Mammary epithelial cell (primary cell): ENCODE measurements at places on chromosomes 13 and 19. TPM values are rescaled to one million over a fixed set of nuclear protein-coding genes. Genes with fewer than 3 reads are reported as not detected.

The TGFBR3L gene
- polyA plus RNA-seq = 0.23 TPM

The TNFSF9 gene
- polyA plus RNA-seq = 20.5 TPM

The ZNF730 gene
- polyA plus RNA-seq = 0.03 TPM

The ADM5 gene
- polyA plus RNA-seq = 1.2 TPM

The MADCAM1 gene
- 0.02 TPM for polyA plus RNA-seq

The ZNF791 gene
- polyA plus RNA-seq = 6.2 TPM

The BEST2 gene
- 0.12 TPM for polyA plus RNA-seq

The ACP7 gene
- 1.3 TPM for polyA plus RNA-seq

The ERICH6B gene
- not detected for polyA plus RNA-seq

The ZSWIM4 gene
- polyA plus RNA-seq = 1.3 TPM

The PLVAP gene
- not detected for polyA plus RNA-seq

The ZNF723 gene
- not detected for polyA plus RNA-seq

The GFY gene
- polyA plus RNA-seq = not detected

The ZNF235 gene
- polyA plus RNA-seq = 1.9 TPM

The IGFL2 gene
- 1.3 TPM for polyA plus RNA-seq

The PCP2 gene
- polyA plus RNA-seq = not detected

The ACP5 gene
- polyA plus RNA-seq = 24.4 TPM

The IL4I1 gene
- 0.12 TPM for polyA plus RNA-seq

The MBD3L2 gene
- polyA plus RNA-seq = not detected

The KCNN4 gene
- polyA plus RNA-seq = 163 TPM

The FPR1 gene
- polyA plus RNA-seq = 1.2 TPM

The MED25 gene
- 29.7 TPM for polyA plus RNA-seq

The SLC25A41 gene
- 0.06 TPM for polyA plus RNA-seq
